ENCODE measurements at places on chromosomes 6 and 20.

- no peak for DNase-seq
These were observed 18.3 kb downstream of the MRPS18A start for GRCh38 chr6:43669050-43669921.

DNA sequence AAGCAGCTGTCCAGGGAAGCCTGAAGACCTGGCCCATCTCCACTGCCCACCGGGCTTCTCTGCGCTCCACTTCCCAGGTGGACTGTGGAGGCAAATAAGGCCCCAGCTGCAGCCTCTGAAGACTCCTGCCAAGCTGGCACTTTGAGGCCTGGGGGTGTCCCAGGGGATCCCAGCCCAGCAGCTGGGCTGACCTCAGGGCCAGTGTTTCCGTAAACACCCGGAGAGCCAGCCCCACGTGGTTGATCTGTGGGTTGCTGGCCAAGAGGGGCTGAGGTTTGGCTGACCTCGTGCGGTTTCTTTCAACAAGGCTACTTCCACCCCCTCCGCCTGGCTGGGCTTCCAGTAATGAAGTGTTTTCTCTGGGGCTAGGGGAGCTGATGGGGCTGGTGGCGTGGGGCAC is 12.4 kb upstream of the CCN5 start:
- DNase-seq = no peak

- no peak for DNase-seq
These were observed 37.0 kb downstream of the FOXO3 start for GRCh38 chr6:108597572-108598304.

DNA sequence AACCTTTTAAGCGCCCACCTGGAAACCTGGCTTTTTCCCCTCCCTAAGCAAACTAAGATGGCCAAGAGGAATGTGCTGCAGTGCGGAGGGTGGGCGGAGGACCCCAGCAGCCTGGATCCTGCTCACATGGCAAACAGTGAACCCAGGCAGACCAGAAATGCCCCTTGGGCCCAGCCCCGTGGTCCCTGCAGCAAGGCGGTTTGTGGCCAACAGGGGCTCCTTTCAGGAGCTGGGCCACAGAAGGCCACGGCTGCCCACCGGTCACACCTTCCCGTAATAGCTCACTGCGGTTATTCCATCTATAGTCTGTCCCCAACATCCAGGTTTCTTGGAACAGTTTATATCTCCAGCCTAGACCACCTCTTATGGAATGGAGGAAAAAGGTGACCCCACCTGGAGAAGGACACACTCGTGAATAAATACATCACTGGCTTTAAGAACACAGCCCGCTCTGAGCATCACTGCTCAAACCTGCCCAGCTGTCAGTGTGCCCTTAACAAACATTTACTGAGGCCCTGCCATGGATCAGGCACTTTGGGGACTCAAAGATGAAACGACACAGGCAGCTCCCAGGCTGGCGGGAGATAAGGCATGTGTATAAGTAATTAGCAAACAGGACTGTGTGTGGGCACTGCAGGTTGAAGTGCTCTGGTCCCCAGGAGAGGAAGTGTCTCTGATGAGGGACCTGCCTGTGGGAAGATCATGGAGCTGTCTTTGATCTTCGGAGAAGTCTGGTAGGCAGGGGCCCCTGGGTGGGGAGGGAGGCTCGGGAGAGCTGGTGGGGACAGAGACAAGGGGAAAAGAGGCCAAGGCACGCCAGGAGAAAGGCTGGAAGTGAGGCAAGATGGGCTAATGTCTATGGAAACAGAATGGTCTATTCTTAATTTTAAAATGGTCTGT is 3.2 kb upstream of the TUBB1 start:
- DNase-seq = no peak

DNA sequence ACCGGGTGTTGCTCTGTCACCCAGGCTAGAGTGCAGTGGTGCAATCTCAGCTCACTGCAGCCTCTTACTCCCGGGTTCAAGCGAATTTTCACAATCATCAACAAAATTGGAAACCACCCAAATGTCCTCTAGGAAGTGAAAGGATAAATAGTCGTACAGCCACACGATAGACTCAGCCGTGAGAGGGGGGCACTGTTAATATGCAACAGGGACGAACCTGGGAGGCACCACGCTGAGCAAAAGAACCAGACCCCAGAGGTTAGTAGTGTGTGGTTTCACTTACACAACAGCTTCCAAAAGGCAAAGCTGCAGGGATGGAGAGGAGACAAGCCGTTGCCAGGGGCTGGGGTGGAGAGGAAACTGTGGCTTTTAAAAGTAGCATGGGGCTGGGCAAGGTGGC is 30.1 kb upstream of the NTSR1 start:
- DNase-seq = no peak

DNA sequence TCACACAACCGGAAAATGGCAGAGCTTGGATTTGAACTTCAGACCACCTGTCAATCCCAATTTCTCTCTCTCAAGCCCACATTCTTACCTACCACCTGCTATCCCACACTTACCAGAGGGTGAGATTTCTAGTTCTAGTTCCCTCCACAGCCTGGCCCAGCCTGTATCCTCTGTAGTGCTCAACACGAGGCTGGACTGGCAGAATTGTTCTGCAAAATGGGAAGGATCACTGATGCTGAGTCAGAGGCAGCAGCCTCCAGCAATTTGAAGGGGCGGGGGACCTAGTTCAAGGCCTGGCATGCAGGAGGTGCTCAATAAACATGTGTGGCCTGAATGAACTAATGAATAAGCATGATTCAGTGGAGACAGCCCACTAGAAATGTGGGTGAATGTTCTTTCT is 53.6 kb upstream of the TTPAL start:
- DNase-seq = no peak

DNA sequence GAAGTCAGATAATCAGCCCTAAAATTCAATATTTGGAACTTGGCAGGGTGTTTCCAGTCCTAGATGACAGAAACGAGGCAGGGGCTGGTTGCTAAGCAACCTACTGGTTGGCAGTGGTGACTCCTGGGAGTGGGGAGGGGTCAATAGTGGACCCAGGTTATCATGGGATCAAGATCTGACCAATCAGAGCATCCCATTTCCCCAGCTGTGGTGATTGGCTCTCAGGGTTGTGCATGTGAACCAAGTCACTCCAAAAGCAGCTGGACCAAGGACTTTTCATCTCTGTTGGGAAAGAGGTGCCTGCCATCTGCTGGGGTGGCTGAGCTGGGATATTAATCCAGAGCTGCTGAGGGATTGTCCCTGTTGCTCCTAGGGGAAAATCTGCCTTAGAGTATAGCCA is 253.4 kb downstream of the PREX1 start:
- no peak for DNase-seq

DNA sequence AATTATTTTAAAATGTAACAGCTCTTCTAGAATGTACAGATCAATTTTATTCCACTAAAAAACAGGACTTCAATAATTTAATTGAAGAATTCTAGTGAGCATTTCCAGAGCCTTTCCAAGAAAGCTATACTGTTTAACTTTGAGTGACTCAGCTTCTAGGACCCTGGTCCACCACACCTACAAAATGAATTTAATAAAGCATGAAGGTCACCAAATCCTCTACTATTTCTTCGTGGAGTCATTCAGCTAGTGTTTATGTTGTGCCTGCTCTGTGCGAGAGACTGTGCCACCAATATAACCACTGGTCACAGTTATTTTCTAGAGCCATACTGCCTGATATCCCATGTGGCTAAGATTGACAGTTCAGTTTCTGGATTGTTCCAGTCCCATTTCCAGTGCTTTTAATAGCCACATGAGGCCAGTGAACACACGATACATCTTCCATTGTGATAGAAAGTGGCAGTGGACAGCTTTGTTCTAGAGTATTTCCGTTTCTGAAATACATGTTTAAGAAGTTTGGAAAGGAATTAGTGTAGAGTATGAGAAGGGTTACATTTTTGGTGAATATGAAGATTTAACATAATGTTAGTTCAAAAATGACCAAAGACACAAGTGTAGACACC is 160.7 kb downstream of the MTHFD1L start:
- no peak for DNase-seq

DNA sequence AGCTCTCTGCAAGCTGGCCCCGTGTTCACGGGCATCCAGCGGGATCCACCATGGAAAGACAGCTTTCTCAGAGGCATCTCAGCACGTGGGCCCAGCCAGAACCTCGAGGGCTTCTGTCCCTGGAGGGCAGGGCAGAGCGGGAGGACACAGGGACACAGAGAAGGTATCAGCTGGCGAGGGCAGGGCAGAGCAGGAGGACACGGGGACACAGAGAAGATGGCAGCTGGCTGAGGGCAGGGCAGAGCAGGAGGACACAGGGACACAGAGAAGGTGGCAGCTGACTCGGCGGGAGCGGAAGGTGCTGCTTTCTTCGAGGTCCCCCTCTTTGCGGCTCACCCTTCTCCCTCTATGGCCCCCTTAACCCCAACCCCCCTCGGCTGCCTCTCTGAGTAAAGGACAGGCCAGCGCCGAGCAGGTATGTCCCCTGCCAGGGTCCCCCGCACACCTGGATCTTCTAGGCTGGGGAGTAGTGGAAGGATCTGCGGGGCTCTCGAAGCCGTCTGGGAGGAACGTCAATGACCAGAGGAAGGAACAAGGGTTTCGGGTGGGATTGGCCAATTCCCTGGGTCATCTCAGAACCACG is 28.9 kb upstream of the BHLHE23 start:
- DNase-seq = no peak

DNA sequence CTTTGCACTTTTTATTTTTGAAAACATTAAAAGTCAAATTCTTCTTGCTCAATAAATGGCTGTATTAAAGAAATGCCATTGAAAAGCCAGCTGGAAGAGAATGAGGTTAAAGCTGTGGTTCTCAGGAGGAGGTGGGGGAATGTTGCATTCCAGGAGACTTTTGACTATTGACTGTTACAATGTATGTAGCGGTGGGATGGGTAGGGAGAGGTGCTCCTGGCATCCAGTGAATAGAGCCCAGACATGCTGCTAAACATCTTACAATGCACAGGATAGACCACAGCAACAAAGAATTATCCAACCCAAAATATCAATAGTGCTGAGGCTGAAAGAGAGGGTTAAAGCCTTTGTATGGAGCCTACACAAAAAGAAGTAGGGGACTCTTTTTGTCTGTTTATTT is 295.9 kb downstream of the NKAIN2 start:
- no peak for DNase-seq

GRCh38 chr6:155384321-155384952 is 70.2 kb upstream of the TFB1M start:
- no peak for DNase-seq

DNA sequence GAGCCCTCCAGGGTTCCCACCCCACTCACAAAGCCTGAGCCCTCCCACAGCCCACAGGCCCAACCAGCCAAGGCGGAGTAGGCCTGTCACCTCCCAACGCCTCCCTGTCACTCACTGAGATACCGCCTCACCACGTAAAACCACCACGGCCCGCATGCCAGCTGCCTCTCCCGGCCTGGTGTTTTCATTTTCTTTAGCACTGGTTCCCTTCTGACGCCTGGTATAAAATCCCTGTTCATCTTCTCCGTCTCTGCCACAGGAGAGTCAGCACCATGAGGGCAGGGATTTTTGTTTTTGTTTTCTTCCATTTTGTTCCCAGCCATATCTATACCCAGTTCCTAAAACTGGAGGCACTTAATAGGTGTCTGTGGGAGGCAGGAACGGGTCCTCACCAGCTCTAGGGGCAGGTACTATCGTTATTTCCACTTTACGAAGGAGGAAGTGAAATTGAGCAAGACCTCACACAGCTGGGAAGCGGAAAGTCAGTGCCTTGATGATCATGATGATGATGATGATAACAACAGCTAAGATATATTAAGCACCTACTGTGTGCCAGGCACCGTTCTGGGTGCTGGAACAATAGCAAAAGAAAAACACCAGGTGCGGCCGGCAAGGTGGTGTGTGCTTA is 58.6 kb downstream of the SNAI1 start:
- no peak for DNase-seq

DNA sequence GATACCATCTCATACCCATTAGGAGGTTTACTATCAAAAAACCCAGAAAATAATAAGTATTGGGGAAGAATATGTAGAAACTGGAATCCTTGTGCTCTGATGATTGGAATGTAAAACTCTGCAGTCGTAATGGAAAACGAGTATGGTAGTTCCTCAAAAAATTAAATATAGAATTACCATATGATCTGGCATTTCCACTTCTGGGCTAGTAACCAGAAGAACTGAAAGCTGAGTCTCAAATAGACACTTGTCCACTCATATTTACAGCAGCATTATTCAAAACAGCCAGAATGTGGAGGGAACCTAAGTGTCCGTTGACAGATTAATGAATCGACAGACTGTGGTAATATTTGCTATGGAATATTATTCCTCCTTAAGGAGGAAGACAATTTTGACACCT is 44.3 kb downstream of the FOXC1 start:
- no peak for DNase-seq

- no peak for DNase-seq
These were observed 2.8 kb downstream of the TBPL1 start for GRCh38 chr6:133955582-133956415.

- no peak for DNase-seq
These were observed 50.5 kb downstream of the FHL5 start for GRCh38 chr6:96613291-96613999.

DNA sequence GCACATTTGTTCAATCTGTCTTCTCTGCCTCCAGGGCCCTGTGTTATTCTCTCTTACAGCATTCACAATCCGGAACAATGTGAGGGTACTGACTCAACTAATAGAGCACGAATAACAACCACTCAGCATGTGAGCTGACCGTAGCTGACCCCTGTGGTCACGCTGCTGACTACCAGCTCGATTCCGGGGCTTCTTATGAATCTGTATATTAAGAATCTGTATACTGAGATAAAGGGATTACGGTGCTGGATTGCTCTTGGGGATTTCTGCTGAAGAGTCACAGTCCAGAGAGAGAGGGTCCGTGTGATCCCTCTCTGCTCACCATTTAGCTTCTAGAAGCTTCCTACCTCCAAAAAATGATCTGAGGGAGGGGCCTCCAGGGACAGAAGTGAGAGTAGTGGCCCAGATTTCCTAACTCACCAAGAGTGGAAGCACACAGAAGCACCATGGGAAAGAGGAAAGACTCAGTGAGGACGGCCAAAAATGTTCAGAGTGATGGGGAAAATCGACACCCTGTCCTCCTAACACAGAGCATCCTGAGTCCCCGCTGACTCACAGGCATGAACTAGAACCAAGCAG is 156.2 kb downstream of the THBS2 start:
- no peak for DNase-seq

DNA sequence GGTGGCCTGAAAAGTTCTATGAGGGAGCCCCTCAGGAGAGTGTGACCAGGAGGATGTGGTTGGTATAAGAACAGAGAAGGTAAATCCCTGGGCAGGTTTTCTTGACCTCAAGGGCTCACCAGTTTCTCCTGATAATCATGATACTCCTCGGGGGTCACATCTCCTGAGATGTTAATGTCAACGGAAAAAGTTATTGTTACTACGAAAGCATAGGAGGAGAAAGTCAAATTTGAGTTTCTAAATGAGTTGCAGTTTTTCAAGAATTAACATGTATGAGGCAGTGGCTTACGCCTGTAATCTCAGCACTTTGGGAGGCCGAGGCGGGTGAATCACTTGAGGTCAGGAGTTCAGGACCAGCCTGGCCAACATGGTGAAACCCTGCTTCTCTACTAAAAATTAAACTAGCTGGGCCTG is 23.4 kb downstream of the MGME1 start:
- no peak for DNase-seq

DNA sequence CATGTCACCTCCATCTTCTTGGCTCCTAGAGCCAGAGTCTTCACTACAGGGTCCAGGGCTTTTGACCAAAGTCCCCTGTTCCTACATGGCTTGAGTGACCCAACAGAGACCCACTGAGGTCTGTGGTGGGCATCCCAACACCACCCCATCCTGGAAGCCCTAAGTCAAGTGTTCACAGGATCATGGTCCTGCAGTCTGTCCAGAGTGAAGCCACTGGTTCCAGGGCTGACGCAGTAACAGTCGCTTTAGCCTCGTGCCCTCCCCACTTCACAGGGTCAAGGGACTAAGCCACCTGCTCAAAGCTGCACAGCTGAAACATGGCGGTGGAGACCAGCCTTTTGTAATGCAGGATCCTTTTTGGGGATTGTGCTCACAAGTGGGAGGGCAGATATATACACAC is 133.9 kb downstream of the JPH2 start:
- no peak for DNase-seq
